ENCODE measurements at places on chromosomes 12 and 14.

DNA sequence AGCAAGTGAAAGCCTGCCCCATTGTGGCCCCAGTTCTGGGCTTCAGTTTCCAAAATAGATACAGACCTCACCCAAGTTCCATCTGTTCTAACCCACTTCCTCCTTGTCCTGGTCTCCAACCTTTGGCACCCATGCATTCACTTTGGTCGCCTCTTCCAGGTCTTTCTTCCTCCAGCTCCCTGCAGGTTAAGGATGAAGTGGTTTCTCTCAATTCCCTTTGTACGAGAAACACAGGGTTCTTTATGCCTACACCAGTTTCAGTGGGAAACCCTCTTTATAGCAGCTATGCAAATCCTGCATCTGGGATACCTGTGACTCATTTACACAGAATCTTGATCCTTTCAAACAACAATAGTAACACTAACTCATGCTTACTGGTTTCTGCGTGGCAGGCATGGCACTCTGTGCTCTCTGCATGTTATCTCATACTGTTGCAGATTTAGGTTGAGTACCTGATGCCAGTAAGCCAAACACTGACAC lies 110.6 kb upstream of the AMIGO2 start:
- DNase-seq: no peak

- DNase-seq: no peak
These were observed 180.2 kb downstream of the CRADD start for GRCh38 chr12:93857279-93857938.

DNA sequence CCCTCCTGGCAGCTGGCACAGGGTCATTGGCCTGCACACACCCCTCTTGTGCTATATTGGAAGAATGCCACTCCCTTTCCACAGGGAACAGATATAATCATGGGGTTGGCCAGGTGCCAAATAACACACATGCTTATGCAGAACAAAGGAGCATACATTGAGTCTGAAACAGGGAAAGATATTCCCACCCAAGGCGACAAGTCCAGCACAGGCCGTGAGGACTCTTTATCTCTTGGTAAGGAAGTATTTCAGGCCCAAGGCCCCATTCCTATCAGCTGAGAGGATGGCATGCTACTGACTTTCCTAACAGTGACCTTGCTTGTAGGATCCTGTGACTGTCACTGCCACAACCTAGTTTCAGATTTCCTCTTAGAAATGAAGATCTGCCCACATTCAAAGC lies 59.0 kb upstream of the STXBP6 start:
- DNase-seq: no peak

DNA sequence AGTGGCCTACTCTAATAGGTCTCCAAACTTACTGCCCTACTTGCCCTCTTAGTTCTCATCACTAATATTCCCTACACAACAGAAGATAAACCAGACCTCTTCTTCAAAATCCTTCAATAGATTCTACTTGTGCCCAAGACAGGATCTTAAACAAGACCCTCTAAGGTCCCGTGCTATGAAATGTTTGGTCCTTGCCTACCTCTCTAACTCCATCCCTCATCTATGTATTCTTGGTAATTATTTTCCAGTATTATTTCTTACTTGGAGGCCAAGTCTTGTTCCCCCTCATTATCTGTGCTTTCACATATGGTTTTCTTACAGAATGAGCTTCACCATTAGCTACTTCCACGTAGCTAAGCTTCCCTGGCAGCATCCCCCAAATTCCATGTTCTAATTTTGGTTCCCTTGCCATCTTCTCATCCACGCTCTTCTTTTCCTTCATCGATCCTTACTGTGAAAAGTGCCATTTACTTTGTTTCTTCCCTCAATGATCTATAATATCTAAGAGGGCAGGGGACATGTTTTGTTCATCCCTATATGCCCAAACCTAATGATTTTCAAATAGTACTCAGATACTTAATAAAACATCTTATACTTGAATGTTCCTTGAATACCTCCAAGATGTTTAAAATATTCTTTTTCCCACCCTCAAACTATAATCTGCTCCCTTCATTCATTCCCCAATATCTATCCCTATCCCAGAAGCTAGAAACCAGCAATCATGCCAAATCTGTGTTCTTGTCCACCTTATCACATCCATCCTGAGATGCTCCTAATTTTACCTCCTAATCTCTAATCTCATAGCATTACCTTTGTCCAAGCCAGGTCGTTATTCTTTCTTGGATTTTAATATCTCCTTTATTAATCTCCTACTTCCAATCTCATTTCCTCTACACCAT lies 10.1 kb downstream of the HNRNPC start:
- DNase-seq: no peak

DNA sequence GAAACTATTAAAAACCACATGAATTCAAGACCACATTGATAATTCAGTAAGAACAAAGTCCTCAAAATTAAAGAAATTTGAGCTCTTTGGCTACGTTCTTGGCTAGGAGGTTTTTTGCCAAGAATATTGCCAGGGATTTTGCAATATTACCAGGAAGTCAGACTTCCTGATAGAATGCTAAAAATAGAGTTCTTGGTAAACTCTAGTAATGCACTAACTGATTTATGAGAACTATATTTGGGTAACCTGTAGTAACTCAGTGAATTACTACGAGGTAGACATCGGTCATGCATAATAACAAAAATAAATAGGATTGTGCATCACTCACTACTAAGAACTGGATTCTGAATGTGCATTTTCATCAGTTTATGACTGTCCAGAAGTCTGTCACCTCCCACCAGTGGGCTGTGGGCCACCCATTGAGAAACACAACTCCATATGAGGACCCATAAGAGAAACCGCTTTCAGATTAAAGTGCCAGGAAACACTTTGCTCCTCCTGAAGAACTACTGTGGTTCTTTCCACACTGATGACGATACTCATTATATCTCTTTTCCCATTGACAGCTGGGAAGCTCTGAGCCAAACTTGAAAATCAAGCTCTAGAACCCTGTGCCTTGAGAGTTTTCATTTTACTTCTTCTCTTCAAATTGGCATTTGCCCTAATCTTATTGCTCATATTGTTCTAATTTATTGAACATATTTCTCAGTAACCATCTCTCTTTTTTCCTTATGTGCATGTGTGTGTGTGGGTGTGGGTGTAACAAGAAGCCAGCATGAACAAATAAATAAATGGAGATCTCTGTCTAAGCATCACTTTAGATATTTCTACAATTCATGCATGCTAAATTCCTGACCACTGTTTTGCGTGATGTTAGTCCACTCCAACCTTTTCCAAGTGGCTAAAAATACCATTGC lies 116.6 kb downstream of the BCL11B start:
- no peak for DNase-seq

DNA sequence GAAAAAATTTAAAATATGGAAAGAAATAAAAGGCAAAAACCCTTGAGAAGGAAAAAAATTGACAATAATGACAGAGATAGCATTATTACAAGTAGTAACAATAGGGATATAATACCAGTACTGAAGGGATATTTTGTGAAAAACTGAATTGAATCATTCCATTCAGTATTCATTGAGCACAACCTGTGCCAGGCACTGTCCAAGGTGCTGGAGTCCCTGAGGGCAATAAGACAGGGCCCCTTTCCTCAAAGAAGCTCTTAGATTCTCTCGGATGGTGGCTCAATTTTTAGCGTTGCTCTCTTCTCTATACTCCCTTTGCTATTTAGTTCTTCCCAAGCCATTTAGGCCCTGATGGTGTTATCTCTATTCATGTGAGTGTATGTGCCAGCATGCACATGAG lies 34.3 kb upstream of the GAS2L3 start:
- DNase-seq: no peak

DNA sequence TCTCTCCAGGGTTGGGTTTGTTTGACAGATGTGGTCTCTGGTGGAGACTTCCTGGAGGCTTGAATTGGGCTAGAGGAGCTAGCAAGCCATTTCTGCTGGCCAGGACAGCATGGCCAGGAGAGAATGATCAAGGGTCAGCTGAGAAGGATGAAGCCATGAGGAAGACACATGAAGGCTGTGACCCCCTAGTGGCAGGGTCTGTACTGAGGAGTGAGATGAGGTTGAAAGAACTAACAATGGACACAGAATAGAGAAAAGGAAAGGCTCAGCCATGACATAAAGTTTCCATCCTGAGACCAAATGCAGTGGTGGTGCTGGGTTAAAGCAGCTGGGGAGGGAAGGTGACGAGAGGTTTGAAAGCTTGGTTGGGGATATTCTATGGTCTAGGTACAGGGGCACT lies 89.9 kb downstream of the NT5DC3 start:
- no peak for DNase-seq

DNA sequence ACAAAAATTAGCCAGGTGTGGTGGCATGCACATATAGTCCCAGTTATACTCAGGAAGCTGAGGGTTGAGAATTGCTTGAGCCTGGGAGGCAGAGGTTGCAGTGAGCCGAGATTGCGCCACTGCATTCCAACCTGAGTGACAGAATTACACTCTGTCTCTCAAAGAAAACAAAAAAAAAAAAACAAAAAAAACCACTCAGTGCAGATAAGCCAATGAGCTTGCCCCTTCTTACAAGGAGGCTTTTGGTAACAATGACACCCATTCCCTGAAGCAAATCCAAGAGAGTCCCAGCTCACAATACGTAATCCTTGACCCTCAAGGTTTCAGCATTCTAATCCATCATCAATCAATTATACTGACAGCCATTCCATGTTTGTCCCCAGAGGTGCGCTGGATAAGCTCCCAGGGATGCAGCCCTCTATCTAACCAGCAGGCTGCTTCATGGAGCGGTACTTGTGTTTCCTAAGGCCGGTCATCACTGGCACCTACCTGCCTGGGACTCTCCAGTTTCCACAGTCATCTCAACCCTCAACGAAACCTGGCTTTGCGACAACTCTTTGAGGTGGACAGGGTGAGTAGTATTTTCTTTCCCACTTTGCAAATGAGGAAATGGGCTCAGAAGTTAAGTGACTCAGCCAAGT lies 12.4 kb downstream of the GCN1 start:
- no peak for DNase-seq

- no peak for DNase-seq
These were observed 8.2 kb upstream of the CRADD start for GRCh38 chr12:93668919-93669418.

- DNase-seq: no peak
These were observed 104.5 kb upstream of the AMIGO2 start for GRCh38 chr12:47184229-47184628.

DNA sequence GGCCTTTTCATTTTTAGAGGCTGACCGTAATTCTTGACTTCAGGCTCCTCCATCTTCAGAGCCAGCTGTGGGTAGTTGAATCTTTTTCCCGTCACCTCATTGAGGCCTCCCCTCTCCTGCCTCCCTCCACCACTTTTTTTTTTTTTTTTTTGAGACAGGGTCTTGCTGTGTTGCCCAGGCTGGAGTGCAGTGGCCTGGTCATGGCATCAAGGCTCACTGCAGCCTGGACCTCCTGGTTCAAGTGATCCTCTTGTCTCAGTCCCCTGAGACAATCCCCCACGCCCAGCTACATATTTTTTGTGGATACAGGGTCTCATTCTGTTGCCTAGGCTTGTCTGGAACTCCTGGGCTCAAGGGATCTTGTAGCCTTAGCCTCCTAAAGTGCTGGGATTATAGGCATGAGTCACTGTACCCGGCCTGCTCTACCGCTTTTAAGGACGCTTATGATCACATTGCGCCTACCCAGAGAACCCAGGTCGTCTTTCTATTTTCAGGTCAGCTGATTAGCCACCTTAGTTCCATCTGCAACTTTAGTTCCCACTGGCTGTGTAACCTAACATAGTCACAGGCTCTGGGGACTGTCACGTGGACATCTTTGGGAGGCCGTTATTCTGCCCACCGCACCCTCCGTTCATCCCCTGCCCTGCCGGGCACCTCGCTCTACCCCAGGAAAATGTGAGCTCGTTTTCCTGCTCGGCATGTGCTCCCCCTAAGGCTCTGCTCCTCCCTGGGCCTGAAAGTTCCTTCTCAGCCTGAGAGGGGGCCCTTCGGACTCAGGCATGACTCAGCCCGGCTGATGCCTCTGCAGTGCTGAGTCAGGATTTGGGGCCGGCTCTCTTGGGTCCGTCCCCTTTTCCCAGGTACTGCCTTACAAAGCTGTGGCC lies 13.4 kb downstream of the TNFAIP2 start:
- no peak for DNase-seq

Data from NCI-H187 treated with DMSO at 0.1 percent for 48 hours (cell line).